Activated effector memory CD4-positive, alpha-beta T cell treated with Interleukin-2 at 50 U/mL for 16 hours (primary cell): ENCODE measurements at places on chromosomes 6 and 20.

GRCh38 chr20:34632870-34633452 lies 43.9 kb downstream of the PIGU start:
- DNase-seq, result no peak

DNA sequence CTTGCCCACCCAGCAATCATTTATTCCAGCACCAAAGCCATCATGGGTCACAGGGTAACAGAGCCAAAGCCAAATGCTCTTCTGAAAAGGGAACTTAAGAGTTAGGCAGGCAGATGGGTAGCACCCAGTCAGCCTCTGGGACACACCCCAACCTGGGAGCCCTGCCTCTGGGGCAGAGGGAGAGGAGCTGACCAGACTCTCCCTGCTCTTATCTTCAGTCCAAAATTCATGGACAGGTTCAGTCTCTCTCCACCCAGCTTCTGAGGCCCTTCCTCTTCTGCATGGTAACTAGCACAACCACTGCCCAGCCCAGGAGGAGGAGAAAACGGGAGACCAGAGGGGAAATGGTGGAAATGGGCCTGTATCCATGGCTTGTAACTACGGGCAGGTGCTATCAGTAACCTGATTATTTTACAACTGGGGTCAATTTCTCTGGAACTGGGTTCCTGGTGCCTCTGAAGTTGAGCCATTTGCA lies 105.4 kb downstream of the NOL4L start:
- DNase-seq, result no peak

- DNase-seq, result no peak
Observed at GRCh38 chr6:30691208-30691847, 544 bp upstream of the NRM start.

- no peak for DNase-seq
Observed at GRCh38 chr20:1431158-1431557, 35.5 kb downstream of the NSFL1C start.

DNA sequence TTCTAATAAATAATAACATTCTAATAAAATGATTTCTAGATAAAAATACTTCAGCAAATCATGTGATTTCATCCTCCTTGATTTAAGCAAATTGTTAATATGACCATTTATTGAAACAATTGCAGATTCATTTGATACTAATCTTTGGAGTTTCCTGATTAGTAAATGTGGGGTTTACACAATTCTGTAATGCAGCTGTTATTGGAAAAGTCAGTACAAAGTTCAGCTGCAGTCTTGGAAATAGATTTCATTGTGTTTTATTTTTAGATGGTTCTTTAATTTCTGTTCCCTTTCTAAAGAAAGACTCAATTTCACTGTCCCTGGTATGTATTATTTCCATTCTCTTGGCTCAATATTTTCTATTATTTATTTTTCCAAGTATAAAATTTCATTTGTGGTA lies 342.0 kb downstream of the TBC1D32 start:
- DNase-seq, result no peak

GRCh38 chr20:55354720-55355119 lies 650.6 kb downstream of the CBLN4 start:
- no peak for DNase-seq

- peak; percentile 47 for DNase-seq
Observed at GRCh38 chr6:36340618-36341454, 4.1 kb upstream of the BNIP5 start.

- no peak for DNase-seq
Observed at GRCh38 chr6:131687022-131687421, 14.2 kb downstream of the OR2A4 start.

- DNase-seq, result no peak
Observed at GRCh38 chr6:20722455-20722854, 188.2 kb downstream of the CDKAL1 start.

DNA sequence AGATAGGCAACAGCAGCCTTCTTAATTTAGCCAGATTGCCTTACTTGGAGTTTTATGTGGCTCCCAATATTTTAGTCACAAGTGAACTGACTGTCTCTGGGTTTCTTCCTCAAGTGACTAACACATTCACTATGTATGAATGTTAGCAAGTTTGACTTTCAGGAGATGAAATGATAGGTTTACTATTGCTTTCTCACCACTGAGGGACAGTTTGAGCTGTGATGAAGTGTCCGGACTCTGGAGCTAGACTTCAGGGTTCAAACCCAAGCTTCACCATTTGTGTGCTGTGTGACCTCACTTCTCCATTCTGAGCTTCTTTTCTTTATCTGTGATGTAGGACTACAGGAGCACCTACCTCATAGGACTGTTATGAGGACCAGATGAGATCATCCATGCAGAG lies 8.2 kb downstream of the DHX35 start:
- DNase-seq, result no peak

DNA sequence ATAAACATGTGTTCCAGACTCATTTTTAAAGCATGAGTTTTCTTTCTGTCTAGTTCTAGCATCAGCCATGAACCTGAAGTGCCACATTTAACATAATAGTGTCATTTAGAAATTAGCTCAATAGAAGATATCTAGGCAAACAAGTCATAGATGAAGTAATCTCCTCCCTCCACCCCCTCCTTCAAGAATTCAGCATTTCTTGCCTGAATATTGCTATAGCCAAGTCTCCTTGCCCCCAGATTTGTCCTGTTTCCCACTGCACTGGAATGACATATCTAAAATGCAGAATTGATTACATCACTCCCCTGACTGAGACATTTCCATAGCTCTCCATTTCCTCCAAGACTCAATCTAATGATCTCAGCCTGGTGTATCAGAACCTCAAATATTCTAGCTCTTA lies 134.9 kb upstream of the BACH2 start:
- DNase-seq, result no peak

- DNase-seq, result no peak
Observed at GRCh38 chr20:54107600-54108325, 37.4 kb upstream of the BCAS1 start.

- DNase-seq, result no peak
Observed at GRCh38 chr6:156795825-156796224, 18.6 kb downstream of the ARID1B start.

- no peak for DNase-seq
Observed at GRCh38 chr6:116444575-116444974, 16.6 kb upstream of the CALHM6 start.

GRCh38 chr6:39811835-39812345 lies 19.7 kb downstream of the DAAM2 start:
- no peak for DNase-seq

- no peak for DNase-seq
Observed at GRCh38 chr20:61369731-61370520, 117.9 kb downstream of the CDH4 start.
